Activated CD4-positive, alpha-beta T cell treated with anti-CD3 and anti-CD28 coated beads for 4 hours (primary cell): ENCODE measurements at places on chromosomes 1 and 21.

GRCh38 chr1:156052862-156053767, 483 bp downstream of the UBQLN4 start:
- DNase-seq, result peak; percentile 73

- no peak for DNase-seq
These were observed 80.3 kb upstream of the WNT4 start for GRCh38 chr1:22223176-22223575.

DNA sequence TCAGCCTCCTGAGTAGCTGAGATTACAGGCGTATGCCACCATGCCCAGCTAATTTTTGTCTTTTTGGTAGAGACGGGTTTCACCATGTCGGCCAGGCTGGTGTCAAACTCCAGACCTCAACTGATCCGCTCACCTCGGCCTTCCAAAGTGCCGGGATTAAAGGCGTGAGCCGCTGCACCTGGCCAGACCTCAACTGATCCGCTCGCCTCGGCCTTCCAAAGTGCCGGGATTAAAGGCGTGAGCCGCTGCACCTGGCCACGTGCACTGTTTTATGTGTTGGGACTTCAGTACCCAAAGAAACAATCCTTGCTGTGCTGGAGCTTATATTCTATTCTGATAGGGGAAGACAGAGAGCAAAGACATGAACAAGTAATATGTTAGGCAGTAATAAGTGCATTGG, 10.1 kb downstream of the TRAF5 start:
- no peak for DNase-seq

DNA sequence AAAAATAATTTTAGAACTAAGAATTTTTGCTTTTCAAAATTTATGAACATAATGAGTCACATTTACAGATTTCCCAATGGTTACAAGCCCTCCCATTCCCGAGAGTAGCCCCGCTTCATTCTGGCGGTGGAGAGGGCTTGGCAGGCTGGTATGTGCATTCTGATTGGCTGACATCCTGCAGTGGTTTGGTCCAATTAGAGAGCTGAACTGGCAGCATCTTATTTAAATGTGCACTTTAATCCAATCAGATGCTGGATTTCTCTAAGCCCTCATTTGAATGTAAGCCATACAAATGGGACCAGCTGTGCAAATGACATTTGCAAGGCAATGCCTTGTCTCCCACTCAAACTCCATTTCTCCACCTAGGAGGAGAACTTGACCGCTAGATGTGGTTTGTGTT, 18.0 kb upstream of the TRIM17 start:
- DNase-seq, result no peak

GRCh38 chr1:19835578-19835977, 20.5 kb upstream of the RNF186 start:
- DNase-seq, result no peak

GRCh38 chr1:244664353-244664752, 11.4 kb downstream of the DESI2 start:
- no peak for DNase-seq

DNA sequence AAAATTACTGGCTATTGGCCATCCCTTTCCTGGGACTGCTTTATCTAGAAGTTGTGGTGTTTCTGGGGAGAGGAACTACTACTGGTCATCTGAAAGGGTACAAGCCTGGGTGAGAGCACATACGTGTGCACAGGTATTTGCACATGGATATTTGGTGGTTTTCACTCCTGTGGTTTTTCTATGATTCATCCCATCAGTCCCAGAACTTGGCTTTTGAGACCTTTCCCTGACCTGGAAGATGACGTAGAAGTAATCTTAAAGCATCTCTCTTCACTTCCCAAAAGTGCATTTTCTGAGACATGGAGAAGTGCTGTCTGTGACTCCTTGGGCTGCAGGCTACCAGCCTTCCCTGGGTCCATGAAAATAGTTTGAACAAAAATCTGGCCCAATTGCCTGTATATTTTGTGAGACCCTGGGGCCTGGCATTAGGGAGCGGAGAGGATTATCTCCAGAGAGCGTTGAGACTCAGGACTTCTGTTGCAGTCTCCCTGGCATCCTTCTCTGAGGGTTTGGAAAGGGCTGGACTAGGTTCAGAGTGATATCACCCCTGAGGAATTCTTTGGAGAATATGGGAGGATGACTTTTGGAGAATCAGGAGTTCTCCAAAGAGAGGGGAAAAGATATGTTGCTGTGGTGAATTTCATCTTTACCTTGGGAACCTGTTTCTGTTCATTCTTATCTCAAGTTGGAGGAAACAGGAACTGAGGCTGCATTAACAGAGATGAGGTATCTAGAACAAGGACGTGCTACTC, 130.8 kb downstream of the NOS1AP start:
- DNase-seq, result no peak

DNA sequence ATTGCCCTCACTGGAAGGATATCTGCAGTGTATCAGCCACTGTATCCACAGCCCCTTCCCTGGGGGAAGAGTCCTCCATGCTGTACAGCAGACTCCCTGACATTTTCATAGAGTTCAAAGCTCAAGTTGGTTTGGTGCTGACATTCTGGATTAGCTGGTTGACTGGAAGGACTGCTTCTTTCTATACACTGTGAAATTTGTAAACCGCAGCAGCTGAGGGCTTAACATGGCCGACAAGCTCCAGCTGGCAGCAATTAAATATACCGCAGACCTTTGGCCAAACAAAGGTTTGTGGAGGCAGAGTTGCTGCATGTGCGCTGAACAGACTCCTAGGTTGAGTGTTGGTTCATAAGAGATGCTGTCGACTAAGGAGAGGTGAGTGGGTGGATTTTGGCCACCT, 126.4 kb downstream of the DHRS3 start:
- DNase-seq, result no peak

- DNase-seq, result no peak
These were observed 90.6 kb downstream of the GLUL start for GRCh38 chr1:182301026-182301436.

DNA sequence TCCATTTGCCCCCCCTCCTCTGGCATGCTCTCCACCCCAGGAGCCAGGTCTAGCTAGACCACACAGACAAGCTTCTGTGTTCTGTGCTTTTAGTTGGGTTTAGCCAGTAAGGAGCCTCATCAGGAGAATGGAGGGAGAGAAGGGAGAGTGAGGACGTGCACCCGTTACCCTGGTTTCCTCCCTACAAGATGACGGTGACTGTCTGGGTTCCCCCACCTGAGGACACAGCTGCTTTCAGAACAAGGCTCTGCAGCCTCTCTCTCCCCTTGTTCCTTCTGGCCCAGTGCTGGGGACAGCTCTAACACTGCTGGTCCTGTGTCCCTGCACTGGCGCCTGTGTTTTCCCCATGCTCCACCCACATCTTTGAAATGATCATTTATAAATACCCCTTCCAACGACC, 184.4 kb upstream of the GALNT2 start:
- DNase-seq, result no peak

GRCh38 chr1:6321205-6321604, 60.3 kb upstream of the GPR153 start:
- no peak for DNase-seq

DNA sequence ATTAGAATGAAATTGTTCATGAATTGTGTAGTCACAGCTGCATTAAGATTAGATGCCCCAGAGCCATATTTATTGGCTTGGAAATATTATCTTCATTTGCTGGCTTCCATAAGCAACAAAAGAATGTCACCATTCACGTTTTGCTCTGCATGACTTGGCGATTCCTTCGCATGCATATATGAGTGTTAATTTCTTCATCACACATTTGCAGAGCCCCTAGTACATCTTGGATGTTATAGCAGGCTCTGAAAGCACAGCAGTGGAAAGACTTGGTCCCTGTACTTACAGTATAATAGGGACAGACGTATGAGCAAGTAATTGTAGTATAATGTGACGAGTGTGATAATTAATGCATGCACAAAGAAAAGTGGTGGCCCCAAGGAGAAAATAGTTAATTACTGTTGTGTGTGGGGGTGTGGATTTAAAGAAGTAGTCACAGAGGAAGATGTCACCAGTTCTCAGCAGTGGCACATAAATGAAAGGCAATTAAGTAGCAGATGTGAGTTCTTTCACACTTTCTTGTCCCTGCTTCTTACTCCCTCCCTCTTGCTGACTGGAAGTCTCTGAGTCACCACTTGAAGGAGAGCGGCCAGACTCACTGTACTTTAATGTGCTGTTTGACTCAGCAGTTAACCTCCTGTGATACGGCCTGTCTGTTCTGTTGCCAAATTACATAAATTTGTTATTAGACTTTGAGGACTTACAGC, 21.0 kb downstream of the S100A10 start:
- DNase-seq, result peak; percentile 34

DNA sequence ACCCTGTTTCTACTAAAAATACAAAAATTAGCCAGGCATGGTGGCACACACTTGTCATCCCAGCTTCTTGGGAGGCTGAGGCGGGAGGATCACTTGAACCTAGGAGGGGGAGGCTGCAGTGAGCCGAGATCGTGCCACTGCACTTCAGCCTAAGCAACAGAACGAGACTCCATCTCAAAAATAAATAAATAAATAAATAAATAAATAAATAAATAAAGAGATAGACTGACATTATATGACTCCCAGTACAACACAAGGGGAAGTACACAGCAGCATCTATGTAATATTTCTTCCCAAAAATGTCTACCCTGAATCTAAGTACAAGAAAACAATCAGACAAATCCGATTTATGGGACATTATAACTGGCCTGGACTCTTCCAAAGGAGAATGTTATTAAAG, 35.1 kb downstream of the LUZP1 start:
- DNase-seq, result no peak

DNA sequence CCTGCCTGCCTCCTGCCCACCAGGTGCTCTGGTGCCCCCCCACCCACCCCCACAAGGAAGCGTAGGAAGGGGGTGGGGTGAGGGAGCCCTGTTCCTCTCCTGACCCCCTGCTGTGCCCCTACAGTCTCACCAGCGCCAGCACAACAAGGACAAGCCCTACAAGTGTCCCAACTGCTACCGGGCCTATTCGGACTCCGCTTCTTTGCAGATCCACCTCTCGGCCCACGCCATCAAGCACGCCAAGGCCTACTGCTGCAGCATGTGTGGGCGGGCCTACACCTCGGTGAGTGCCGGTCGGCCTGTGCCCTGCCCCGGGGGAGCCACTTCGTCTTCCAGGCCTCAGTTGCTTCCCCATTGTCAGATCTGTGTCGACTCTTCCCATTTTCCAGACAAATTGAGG, 25.9 kb downstream of the A3GALT2 start:
- DNase-seq, result no peak

DNA sequence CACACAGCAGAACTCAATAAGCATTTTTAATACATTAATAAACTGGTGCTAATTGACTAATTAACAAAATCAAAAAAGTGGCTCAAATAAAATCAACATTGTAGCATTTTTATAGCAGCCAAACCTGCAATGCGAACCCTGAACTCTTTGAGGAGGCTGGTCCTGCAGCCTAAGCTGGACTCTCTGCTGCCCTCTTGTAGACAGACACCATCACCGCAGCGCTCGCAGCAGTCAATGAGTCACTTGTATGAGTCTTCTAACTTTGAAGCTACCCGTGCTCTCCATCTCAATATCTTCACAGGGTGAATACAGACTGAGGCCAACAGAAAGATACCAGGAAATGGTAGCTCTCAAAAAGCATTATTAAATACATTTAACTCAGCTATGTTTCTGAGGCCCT, 9.7 kb upstream of the KRTAP7-1 start:
- peak; percentile 1 for DNase-seq
